ENCODE measurements at places on chromosomes 7 and 10.

DNA sequence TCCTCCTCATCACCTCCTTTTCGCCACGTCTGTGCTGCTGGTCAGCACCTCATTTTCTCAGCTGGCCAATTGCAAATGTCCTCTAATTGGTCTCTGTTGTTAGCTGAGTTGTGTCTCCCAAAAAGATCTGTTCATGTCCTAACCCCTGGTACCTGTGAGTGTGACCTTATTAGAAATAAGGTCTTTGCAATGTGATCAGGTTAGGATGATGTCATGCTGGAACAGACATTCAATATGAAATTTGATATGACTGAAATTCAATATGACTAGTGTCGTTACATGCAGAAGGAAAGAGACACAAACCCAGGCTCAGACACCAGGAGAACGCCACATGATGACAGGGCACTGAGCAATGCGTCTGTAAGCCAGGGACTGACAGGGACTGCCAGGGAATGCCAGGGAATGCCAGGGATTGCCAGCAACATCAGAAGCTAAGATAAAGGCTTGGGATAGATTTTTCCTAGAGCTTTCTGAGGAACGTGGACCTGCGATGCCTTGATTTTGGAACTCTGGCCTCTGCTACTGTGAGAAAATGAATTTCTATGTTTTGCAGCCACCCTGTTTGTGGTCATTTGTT, 77.5 kb upstream of the CXCL12 start:
- DNase-seq, result no peak

- no peak for DNase-seq
These were observed 216.7 kb upstream of the NPVF start for GRCh38 chr7:25444991-25445390.

DNA sequence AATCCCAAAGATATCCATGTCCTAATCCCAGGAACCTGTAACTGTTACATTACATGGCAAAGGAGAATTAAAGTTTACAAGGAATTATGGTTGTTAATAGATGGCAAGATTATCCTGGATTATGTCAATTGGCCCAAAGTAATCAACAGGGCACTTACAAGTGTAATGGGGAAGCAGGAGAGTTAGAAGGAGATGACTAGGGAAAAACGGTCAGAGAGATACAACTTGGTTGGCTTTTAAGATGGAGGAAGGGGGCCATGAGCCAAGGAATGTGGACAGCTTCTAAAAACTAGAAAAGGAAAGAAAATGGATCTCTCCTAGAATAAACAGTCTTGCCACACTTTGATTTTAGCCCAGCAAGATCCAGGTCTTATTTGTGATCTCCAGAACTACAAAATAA, 3.3 kb downstream of the JMJD1C start:
- no peak for DNase-seq

GRCh38 chr7:74429153-74429747, 24.5 kb upstream of the GTF2IRD1 start:
- no peak for DNase-seq

GRCh38 chr10:125535559-125535958, 147.4 kb downstream of the TEX36 start:
- no peak for DNase-seq

GRCh38 chr7:151017953-151018420, 6.3 kb downstream of the ATG9B start:
- DNase-seq, result peak; percentile 29

GRCh38 chr10:44344727-44345126, 40.2 kb downstream of the CXCL12 start:
- DNase-seq, result no peak

- DNase-seq, result no peak
These were observed 74.6 kb upstream of the NPS start for GRCh38 chr10:127474501-127474900.

DNA sequence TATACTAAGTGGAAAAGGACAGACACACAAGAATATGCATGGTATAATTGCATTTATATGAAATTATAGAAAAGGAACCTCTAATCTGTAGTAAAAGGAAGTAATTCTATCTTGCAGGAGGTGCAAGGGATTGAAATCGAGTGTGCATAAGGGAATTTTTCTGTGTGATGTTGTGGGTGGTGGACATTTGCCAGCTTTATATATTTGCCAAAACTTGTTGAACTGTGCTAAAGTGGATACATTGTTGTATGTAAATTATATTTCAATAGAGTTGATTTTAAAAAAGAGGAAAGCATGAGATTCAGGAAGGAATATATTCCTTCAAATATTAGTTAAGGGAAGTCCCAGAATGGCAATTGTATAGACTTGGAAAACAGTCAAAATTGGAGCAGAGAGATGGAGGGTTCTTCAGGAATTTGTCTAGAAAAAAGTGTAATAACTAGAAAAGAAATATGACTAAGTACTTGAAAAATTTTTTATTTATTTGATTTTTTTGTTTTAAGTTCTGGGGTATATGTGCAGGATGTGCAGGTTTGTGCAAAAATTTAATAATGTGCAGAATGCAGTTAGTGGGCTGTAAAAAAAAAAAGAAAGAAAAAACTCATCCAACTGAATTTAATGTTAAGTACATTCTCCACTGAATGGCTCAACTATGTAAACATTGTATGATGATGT, 96.1 kb downstream of the ARL4A start:
- no peak for DNase-seq

DNA sequence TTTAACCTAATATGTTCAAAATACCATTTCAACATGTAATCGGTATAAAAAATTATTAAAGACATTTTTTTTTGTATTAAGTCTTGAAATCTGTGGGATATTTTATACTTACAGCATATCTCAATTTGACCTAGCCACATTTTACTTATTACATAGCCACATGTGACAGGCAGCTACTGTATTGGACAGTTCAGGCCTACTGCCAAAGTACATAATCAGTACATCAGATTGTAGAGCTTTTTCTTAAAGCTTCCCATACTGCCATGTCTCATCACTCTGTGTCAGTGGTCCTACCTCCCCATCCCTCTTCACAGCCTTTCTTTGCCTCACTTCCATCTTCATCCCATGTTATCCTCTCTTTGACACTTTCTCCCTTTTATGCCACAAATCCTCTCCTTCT, 43.0 kb downstream of the LOXL4 start:
- no peak for DNase-seq

DNA sequence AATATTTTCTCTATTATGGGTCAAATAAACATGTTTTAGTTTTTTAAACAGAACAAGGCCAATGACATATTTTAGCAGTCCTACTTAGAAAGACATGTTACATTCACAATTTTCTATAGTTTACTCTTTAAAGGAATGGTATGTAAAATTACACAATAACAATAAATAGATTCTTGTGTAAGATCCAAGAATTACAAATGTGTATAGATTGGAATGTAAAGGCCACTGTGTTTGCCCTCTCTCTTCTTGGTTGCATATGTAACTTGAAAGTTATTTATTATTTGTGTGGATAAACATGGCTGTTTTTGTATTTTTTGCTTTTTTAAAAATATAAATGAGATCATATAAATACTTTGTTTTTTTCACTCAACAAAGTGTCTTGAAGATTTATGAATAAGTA, 979.3 kb upstream of the CELF2 start:
- no peak for DNase-seq

DNA sequence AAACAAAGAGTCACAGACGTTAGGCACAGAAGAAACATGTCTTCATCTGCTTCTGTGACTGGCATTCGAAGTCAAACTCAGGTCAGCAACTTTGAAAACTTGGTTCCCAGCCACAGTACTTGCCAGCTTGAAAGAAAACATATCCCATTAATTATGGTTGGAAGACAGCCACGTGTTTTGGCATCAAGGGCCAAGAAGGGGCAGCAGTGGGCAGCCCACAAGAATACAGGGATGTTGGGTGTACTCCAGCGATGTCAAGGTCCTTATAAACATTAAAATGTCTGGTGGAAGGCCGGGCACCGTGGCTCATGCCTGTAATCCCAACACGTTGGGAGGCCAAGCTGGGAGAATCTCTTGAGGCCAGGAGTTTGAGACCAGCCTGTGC, 29.5 kb downstream of the JCAD start:
- DNase-seq, result no peak

- no peak for DNase-seq
These were observed 589.2 kb downstream of the LRMDA start for GRCh38 chr10:76020630-76021029.

GRCh38 chr7:134126146-134126545, 994 bp upstream of the LRGUK start:
- no peak for DNase-seq

GRCh38 chr7:29471444-29472138, 92.0 kb upstream of the PRR15 start:
- no peak for DNase-seq

DNA sequence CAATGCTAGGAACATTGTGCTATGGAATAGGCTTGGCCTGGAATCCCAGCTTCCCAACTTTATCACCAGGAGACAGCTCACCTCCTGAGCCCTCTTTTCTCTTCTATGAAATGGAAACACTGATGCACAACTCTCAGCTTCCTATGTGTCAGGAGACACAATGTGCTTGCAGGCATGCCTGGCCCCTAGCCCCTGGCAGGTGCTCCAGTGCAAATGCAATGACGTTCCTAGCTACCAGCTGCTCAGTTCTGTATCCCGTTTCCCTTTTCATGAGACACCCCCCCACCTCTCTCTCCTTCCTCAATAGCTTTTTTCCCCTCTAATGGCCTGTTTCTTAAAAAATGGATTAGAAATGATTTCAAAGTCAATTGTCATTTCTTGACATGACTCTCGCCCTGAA, 30.7 kb downstream of the HABP2 start:
- no peak for DNase-seq

DNA sequence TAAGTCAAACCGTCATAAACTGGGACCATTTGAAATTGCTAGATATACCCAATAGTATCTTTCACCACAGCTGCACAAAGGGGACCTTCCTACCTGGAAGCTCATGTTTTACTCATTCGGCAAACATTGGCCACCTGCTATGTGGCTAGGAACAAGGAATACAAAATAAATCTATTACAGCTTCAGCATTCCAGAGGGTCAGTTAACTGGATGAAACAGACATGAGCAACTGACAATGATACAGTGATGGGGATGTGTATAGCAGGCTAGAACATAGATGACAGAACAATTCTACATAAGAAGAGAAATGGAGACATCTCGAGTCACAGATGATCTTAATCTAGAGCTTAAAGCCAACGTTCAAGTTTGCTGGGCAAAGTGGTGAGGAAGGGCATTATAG, 3.1 kb upstream of the SMURF1 start:
- no peak for DNase-seq

GRCh38 chr7:120421151-120421651, 148.2 kb downstream of the KCND2 start:
- DNase-seq, result no peak
